ENCODE measurements at places on chromosomes 2 and 18.

GRCh38 chr2:159015823-159016222, 47.4 kb downstream of the TANC1 start:
- no peak for DNase-seq

- no peak for DNase-seq
Measured at GRCh38 chr2:42196403-42197267, 27.5 kb downstream of the EML4 start.

- DNase-seq, result no peak
Measured at GRCh38 chr2:142140434-142140845, 9.6 kb upstream of the LRP1B start.

DNA sequence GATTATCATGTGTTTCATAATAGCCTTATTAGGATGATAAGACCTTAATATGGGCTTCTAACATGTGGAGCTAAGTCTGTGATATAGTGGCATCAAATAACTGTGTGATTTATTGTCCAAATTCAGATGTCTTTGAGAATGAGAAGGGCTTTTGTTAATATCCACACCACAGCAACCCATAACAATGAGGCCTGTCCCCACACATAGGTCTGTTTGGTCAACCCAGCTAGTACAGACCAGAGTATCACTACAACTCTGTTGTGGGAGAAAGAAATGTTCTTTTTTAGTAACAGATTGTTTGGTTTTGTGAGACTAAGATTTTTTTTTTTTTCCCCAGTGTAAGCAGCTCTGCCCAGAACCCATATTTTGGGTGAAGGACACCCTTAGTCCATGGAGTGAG, 439.2 kb downstream of the PIK3C3 start:
- no peak for DNase-seq

- DNase-seq, result no peak
Measured at GRCh38 chr2:230643576-230644291, 68.9 kb upstream of the CAB39 start.

DNA sequence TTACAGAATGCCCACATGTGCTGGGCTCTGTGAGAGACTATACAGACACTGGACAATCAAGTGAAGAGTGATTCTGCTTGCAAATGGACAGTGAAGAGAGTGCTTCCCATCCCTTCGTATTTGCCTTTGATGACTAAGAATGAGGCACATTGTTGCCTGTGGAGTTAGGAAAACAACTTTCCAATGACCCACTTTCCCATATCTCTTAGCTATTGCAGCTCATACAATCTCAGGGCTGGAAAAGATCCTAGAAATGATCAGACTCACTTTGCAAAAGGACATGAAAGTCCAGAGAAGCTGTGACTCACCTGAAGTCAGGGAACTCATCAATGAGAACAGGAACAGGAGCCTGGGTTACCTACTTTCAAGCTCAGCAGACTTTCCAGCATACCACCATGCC, 440.5 kb upstream of the TCF4 start:
- no peak for DNase-seq

DNA sequence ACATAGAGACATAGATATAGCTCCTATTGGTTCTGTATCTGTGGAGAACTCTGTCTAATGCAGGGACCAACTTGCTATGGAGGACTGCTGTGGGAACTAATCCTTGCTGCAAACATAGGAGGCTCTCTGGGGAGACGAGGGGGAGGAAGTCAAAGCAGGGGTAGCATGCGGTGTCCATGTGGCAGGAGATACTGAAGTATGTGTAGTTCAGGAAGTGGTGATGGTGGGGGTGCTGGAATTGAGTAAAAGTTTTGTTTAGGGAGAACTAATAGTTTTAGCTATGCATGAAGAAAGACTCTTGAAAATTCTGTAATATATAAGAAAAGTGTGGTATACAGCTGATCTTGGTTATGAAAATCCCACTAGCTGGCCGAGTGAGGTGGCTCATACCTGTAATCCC, 62.0 kb downstream of the ANKRD44 start:
- no peak for DNase-seq

DNA sequence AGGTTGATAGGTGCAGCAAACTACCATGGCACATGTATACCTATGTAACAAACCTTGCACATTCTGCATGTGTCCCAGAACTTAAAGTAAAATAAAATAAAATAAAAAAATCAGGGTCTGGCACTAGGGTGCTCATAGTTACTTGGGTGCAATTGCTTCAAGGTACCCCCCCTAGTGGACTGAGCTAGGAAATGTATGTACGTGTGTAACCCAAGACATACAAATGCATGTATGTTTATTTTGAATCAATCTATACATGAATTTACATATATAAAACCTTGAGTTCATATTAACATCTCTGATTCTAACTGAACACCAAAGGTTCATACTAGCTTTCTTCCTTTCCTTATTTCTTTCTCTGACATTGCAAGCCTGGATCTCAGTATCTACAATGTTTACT, 51.5 kb downstream of the USP37 start:
- DNase-seq, result no peak

GRCh38 chr2:204170411-204170810, 233.8 kb downstream of the ICOS start:
- no peak for DNase-seq

DNA sequence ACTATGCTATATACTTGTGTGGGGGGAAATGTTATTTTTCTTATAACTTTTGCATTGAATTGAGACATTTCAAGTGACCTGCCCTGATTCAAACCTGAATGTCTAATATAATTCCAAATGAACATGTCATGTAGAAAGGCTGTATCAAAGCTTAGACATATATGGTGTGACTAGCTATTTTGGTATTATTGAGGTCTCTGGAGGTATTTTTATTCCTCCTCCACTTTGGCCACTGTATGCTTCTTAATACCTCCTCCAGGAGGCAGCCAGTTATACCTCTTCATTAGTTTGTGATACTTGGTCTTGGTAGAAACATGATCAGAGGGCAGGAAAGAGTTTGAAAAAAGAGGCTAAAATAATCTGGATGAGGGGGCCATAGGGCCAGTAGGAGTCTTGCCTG, 217.1 kb downstream of the TCF4 start:
- no peak for DNase-seq

GRCh38 chr18:65567372-65567771, 183.4 kb upstream of the CDH7 start:
- peak; percentile 26 for DNase-seq

- DNase-seq, result no peak
Measured at GRCh38 chr2:233101816-233102215, 41.7 kb downstream of the INPP5D start.

DNA sequence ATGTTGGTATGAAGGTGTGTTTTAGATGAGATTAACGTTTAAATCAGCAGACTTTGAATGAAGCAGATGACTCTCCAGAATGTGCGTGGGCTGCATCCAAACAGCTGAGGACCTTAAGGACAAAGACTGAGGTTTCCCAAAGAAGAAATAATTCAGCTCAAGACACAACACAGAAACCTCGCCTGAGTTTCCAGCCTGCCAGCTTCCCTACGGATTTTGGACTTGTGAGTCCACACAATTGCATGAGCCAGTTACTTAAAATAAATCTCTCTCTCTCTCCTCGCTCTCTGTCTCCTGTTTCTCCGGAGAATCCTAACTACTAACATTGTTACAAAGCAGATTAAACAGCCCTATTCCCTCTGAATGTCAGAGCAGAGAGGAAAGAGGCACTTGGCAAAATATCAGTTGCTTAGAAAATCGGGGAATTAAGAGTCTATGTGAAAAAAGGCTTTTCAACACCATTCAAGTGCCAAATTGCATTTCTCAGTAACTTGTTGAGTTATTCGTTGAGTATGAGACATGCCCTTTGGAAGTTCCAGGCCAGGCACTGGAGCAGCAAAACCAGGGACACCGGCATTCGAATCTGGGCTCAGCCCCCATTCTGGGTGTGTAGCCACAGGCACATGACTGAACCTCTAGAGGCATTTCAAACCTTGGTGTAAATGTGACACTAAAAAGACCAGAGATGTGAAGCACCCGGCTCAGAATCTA, 174.6 kb upstream of the PID1 start:
- no peak for DNase-seq

GRCh38 chr2:219702796-219703545, 75.5 kb downstream of the SLC4A3 start:
- DNase-seq, result no peak

GRCh38 chr2:46351098-46351749, 54.0 kb downstream of the EPAS1 start:
- DNase-seq, result no peak

DNA sequence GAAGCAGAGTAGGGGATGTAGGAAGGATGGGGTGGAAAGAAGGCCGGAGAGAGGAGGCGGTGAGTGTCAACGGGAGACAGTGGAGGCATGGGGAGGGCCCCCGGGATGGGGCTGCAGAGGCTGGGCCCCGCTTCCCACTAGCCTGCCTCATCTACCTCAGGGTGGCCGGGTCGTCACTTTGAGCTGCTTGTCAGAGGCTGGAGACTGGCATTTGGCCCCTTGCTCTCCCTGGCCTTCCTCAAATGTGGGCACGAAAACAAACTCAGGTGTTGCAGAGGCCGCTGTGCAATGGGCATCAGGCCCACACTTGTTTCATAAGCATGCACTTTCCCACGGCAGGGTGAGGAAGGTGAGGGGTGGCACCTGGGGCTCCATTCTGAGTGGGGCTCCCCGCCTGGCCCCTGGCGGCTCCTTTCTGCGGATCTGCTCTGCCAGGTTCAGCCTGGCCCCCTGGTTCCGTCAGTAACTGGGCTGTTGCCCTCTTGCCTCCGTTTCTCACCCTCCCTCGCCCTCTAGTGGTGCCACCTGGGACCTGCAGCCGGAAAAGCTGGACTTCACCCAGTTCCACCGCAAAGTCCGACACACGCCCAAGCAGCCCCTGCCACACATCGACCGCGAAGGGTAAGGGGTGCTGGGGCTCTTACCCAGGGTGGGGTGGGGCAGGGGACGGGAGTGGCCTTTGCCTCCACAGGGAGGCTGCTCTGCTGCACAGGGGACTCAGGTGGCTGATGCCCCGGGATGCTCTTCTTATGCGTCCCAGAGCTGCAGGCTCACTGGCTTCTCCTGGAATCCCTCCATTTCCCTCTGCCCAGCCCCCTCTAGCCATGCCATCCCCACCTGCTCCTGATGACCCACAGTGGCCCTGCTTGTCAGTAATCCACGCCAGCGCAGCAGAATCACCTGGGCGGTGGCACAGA, 125.4 kb downstream of the CTIF start:
- peak; percentile 40 for DNase-seq

DNA sequence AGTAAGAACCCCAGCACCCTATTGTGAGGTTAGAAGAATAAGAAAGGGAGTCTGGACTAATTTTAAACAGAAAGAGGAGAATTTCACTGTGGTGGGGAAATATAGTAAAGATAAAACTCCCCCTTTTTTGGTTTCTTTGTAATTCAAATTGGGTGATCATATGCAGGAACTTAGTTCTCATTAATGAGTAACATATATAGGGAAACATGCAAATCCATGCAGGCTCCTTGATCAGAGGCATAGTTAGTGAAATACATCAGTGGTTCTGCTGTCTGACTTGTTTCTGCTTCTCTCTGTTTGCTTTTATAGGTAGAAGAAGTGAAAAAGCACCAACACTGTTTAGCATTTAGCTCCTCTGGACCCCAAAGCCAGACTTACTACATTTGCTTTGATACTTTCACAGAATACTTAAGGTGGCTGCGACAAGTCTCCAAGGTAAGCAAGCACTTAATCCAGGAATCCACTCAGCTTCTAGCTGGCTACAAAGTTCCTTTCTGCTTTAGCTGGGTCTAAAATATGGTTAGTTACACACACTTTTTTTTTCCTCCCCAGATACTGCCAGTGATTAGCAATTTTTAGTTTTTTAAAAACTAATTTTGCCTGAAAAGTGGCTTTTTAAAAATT, 123.2 kb downstream of the PHLPP1 start:
- no peak for DNase-seq

DNA sequence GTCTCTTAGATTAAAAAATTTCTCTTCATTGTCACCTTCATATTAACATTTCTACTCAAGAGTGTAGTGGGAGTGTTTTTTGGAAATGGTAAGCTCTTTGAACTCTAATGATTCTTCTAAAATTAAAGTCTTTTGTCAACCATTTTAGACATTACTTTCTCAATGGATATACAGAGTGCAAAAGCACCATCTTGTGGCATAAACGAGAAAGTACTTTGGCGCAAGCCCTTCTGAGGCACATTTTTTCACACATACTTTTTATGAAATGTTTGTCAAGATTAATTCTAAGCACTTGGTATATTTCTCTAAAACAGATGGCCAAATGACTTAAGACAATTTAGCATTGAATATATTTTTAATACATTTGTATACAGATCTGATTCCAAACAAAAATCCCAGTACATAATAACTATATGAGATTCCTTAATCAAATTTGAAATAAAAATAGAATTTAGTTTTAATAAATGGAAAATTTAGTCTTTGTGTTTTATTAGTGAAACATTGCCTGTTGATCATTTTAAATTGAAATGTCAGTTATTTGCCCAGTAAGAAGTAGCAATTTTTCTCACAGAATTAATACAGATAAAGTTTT, 63.3 kb upstream of the GALNT5 start:
- DNase-seq, result no peak

- no peak for DNase-seq
Measured at GRCh38 chr2:228652366-228652765, 470.9 kb upstream of the SPHKAP start.

DNA sequence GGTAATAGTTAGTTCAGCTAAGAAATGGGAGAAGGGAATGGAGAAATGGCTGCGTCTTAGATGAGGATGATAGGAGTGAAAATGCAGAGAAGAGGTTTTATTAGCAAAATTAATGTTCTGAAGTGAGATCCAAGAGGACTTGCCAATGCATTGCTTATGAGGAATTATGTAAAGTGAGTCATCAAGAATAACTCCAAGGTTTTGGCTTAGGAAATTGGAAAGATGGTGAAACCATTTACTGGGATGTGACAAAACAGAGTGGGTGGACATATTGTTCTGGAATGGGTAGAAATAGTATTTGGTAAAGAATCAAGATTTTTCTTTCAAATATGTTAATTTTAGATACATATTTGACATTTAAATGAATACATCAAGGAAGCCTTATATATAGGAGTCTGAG, 306.6 kb upstream of the CYRIA start:
- DNase-seq, result no peak

DNA sequence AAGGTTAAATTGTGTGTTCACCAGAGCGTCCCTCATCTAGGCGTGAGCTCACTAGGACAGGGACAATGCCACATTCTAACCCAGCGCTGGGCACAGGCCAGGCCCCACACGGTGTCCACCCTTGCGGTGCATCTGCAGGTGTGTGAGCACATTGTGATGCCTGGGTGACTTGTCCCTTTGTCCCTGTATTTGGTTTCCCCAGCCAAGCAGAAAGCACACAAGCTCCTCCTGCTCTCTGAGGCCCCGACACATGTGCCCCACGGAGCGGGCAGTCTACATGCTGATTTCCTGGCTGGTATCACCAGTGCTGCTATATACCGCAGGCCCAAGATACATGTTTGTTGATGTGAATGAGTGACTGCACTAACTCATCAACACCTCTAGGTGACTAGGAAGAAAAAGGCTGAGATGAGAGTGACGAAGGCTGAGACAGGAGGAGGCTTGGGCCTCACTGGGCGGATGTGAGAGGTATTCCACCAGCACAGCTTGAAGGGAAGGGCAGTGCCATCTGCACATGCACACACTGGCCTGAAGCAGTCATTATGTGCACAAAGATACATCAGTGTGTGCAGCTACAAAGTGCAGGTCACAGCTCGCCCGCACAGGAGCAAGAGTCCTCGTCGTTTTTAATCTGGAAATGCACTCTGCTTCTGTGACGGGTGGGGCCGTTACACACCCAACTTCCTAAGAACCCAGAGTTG, 205.9 kb downstream of the EIPR1 start:
- DNase-seq, result no peak
